Caco-2 (cell line): ENCODE measurements at places on chromosomes 6 and 20. TPM values are rescaled to one million over a fixed set of nuclear protein-coding genes. Genes with fewer than 3 reads are reported as not detected.

GRCh38 chr6:154056536-154056935 lies 17.5 kb downstream of the OPRM1 start:
- DNase-seq, result no peak
- no peaks in the 10 kb centered on the region for H3K36me3 ChIP-seq
- H3K4me1 ChIP-seq, result no peaks in the 10 kb centered on the region
- H3K27ac ChIP-seq, result no peak overlapping the region
- H3K27me3 ChIP-seq, result no peaks in the 10 kb centered on the region

DNA sequence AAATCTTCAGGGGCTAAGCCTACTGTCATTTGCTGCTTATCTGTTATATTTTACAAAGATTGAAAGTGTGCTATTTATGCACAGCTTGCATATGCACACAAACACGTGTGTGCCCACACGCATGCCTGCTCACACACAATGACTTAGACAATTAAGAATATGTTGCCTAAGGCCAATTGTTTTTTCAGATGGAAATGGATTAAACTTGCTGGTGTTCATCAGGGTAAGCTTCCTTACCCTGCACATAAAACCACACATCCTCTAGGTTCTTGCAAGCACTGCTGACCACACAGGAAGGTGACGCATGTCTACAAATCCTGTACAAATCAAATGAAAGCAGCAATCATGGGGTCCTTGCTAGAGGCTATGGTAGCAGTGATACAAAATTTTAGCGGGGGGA lies 58.4 kb downstream of the GJA10 start:
- no peak for DNase-seq
- no peaks in the 10 kb centered on the region; the same call in 1 of the 2 replicates for H3K27me3 ChIP-seq
- H3K36me3 ChIP-seq, result no peaks in the 10 kb centered on the region
- no peak overlapping the region for H3K4me3 ChIP-seq
- no peak overlapping the region for H3K27ac ChIP-seq

GRCh38 chr6:31660381-31661261 lies at the start of gene C6orf47:
C6orf47 (minus strand) TSS chr6:31660778; CDS start chr6:31659947, 831 bp downstream.
- peaks cover 9% of the 10 kb centered on the region for H3K36me3 ChIP-seq
- DNase-seq, result peak; percentile 83
- peaks cover 31% of the 10 kb centered on the region for H3K4me1 ChIP-seq
- H3K27me3 ChIP-seq, result no peaks in the 10 kb centered on the region
- H3K27ac ChIP-seq, result peak within 1 kb of the TSS; percentile 89
- peak within 1 kb of the TSS; percentile 53 for H3K4me3 ChIP-seq

DNA sequence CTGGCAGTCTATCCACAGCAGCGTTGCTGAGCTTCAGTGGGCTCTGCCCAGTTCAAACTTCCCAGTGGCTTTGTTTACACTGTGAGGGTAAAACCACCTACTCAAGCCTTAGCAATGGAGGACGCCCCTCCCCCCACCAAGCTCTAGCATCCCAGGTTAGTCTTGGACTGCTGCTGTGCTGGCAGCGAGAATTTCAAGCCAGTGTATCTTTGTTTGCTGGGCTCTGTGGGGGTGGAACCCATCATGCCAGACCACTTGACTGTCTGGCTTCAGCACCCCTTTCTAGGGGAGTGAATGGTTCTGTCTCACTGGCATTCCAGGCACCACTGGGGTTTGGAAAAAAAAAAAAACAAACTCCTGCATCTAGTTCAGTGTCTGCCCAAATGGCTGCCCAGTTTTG lies 249.7 kb upstream of the SYNCRIP start:
- no peak for DNase-seq
- H3K4me1 ChIP-seq, result no peaks in the 10 kb centered on the region
- no peak overlapping the region for H3K4me3 ChIP-seq
- H3K36me3 ChIP-seq, result no peaks in the 10 kb centered on the region
- H3K27me3 ChIP-seq, result no peaks in the 10 kb centered on the region

GRCh38 chr20:2653556-2654383 lies 1.3 kb downstream of the NOP56 start:
- H3K27ac ChIP-seq, result peak overlapping the region; percentile 72
- H3K4me1 ChIP-seq, result peaks cover 12% of the 10 kb centered on the region

GRCh38 chr6:1379017-1379787 lies 10.2 kb upstream of the FOXF2 start:
- peaks cover 17% of the 10 kb centered on the region for H3K4me1 ChIP-seq
- H3K4me3 ChIP-seq, result peak overlapping the region; percentile 7; the same call in 1 of the 2 replicates
- H3K36me3 ChIP-seq, result no peaks in the 10 kb centered on the region
- H3K27me3 ChIP-seq, result peaks cover 7% of the 10 kb centered on the region
- H3K27ac ChIP-seq, result no peak overlapping the region

- peak overlapping the region; percentile 45 for H3K27ac ChIP-seq
- H3K27me3 ChIP-seq, result no peaks in the 10 kb centered on the region
- H3K36me3 ChIP-seq, result no peaks in the 10 kb centered on the region
Observed at GRCh38 chr6:8195040-8195713, 92.8 kb upstream of the EEF1E1 start.

DNA sequence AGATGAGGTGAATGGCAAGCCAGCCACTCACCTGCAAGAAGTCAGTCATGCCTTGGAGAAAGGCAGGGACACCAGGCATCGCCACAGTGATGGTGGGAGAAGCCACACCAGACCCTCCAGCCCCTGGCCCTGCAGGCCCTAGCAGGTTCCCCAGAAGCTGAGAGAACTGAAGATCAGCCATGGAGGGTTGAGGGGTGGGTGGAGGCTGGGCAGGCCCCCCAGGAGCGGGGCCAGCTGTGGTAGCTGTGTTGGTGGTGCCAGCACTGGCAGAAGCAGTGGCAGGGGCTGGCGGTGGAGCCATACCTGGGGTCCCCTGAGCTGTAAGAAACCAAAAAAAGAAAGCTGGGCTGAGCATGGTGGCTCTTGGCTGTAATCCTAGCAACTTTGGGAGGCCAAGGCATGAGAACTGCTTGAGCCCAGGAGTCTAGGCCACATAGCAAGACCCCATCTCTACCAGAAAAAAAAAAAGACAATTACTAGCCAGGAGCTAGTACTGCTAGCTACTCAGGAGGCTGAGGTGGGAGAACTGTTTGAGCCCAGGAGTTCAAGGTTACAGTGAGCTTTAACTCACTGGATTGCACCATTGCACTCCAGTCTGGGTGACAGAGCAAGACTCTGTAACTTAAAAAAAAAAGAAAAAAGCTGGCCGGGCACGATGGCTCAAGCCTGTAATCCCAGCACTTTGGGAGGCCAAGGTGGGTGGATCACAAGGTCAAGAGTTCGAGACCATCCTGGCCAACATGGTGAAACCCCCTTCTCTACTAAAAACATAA lies 9.5 kb downstream of the BAG6 start:
- H3K36me3 ChIP-seq, result peaks cover 10% of the 10 kb centered on the region
- H3K4me3 ChIP-seq, result no peak overlapping the region
- H3K27me3 ChIP-seq, result no peaks in the 10 kb centered on the region
- no peak for DNase-seq

- peaks cover 1% of the 10 kb centered on the region; the same call in 1 of the 2 replicates for H3K36me3 ChIP-seq
- DNase-seq, result no peak
- H3K4me3 ChIP-seq, result no peak overlapping the region
- H3K27me3 ChIP-seq, result no peaks in the 10 kb centered on the region
- H3K4me1 ChIP-seq, result no peaks in the 10 kb centered on the region
Observed at GRCh38 chr6:24249926-24250325, 107.9 kb downstream of the DCDC2 start.

DNA sequence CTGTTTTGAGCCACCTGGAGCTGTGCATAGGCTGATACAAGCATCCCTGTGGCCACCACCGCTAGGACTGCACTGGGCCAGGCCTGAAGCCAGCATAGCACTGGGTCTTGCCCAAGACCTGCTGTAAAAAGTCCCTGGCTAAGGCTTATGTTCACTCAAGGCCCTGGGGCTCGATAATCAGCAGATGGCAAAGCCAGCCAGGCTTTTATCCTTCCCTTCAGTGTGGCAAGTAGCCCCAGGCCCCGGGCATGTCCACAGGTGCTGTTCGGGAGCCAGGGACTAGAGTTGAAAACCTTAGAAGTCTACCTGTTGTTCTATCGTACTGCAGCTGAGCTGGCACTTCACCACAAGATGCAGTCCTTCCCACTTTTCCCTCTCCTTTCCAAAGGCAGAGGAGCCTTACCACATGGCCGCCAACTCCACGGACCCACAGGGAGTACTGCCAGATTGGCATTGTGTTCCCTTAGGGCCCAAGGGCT lies 226.4 kb upstream of the ZNF217 start:
- DNase-seq, result no peak
- no peaks in the 10 kb centered on the region for H3K27me3 ChIP-seq
- H3K36me3 ChIP-seq, result no peaks in the 10 kb centered on the region
- no peak overlapping the region for H3K4me3 ChIP-seq
- H3K27ac ChIP-seq, result no peak overlapping the region
- H3K4me1 ChIP-seq, result peaks cover 1% of the 10 kb centered on the region; the same call in 1 of the 2 replicates

FILIP1 gene
- total RNA-seq, result 0.07 TPM in 1 of 2 replicates, not detected in the other

ZNF341 gene
- 2.9 and 4.6 TPM in 2 replicates for total RNA-seq

HLA-DQA2 gene
- total RNA-seq, result not detected in 2 replicates

TRDN gene
- total RNA-seq, result not detected in 2 replicates

TOX2 gene
- total RNA-seq, result not detected in 2 replicates
